ENCODE measurements at places on chromosomes 6 and 20. TPM values are rescaled to one million over a fixed set of nuclear protein-coding genes. Genes with fewer than 3 reads are reported as not detected.

GRCh38 chr20:23456873-23457272 lies 4.2 kb upstream of the CST11 start:
- DNase-seq = no peak

IL17F gene
- not detected for total RNA-seq

ULBP2 gene
- 1.5 TPM for total RNA-seq

GRCh38 chr20:45779011-45779915 lies 12.4 kb downstream of the WFDC3 start:
- peak; percentile 35 for DNase-seq

CST4 gene
- total RNA-seq = not detected

GRCh38 chr6:127879685-127880084 lies 21.2 kb downstream of the THEMIS start:
- DNase-seq = peak; percentile 41

DNA sequence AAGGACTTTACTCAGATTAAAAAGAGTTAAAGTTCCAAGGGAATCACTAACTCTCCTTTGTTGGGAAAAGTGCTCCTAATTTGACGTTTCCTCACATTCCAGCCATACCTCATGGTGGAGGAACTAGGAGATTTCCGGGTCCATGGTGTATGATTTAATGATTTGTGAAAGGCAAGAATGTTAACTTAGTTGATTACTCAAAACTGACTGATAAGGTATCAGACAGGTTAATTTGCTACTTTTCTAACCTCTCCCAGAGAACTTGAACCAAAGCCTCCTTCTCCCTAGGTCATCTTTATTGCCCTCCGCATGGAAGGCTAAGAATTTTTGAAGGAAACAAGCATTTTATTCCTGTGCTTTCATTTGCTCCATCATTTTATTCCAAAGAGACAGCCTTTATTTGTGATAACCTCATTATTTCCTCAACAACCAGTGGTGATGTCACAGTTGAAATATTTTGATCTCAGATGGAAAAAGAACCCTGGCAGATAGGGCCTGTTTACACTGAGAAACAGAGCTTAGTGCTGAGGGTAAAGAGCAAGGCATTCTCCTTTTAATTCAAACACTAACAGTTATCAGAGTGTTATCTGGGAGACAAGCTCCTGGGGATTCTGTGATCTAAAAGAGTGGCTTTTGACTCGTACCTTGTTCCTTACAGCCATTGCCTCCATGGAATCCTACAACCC lies 57.4 kb upstream of the BMP2 start:
- no peak for DNase-seq

DNA sequence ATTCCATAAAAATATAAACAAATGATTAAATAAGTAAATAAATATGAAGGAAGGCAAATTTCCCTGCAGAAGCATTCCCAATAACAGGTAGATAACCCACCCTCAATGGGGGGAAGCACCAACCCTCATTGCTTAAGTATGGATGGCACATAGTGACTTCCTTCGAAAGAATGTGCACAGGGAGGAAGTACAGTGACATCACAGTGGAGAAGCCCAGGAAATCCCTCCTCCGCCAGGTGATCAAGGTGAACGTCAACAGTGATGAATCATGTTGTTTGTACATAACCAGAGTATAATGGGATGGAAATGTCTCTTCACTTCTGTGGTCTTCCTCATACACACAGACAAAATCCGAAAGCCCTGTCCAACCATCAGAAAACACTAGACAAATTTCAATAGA lies 267.9 kb downstream of the THBS2 start:
- no peak for DNase-seq

GRCh38 chr6:147203311-147204059 lies 732 bp upstream of the STXBP5 start:
- peak; percentile 52 for DNase-seq

DNA sequence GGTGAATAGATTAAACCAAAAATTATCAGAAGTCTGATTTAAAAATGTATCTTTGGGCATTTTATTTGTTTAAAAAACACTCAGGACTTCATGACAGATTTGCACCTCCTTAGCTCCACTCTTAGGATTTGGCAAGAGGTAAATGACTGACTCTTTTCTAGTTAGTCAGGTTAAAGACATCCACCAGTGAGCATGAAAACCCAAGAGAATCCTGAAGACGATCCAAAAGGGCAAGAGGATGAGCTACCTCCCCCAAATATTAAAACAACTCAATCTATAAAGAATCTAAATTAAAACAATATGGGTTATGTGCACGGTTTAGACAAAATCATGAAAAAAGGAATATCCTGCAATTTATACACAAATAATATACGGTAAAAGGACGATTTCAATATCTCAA lies 89.4 kb upstream of the OPRM1 start:
- DNase-seq = no peak
